ENCODE measurements at places on chromosomes 3 and 15. TPM values are rescaled to one million over a fixed set of nuclear protein-coding genes. Genes with fewer than 3 reads are reported as not detected.
A peak's percentile ranks its signal among the peaks of the same experiment; 100 is the strongest.

GRCh38 chr3:38117163-38117716 is 19.7 kb downstream of the ACAA1 start:
- H3K27me3 ChIP-seq = no peaks in the 10 kb centered on the region
- peaks cover 11% of the 10 kb centered on the region for H3K4me1 ChIP-seq
- no peak overlapping the region for H3K4me3 ChIP-seq
- peak; percentile 53 for DNase-seq
- H3K36me3 ChIP-seq = peaks cover 24% of the 10 kb centered on the region

Gene C3orf70
- 1.4 TPM for total RNA-seq

Gene ALS2CL
- total RNA-seq = 33.7 TPM

- DNase-seq = no peak
These were observed 34.3 kb downstream of the CRTC3 start for GRCh38 chr15:90564051-90564450.

Gene WDR82
- 61.6 TPM for total RNA-seq

- H3K27ac ChIP-seq = no peak overlapping the region
- H3K36me3 ChIP-seq = no peaks in the 10 kb centered on the region
- no peak for DNase-seq
- H3K27me3 ChIP-seq = no peaks in the 10 kb centered on the region
These were observed 207.5 kb downstream of the SATB1 start for GRCh38 chr3:18217507-18218174.

Gene TF
- total RNA-seq = 1.3 TPM

DNA sequence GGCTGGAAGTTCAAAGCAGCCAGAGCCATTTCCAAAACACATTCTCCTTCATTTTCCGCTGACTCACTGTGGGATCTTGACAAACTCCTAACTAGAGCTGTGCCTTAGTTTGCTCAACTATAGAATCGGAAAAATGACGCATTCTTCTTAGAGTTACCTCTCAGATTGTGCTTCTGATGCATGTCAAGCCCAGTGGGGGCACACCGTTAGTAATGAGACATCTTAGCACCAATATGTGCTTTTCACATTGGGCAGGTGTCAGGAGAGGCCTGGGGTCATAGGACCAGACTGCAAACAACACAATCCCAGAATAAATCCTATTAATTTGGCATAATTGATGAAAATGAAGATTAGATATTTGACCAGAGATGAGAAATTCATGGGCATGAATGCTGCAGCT is 71.3 kb upstream of the UBE3A start:
- peaks cover 4% of the 10 kb centered on the region for H3K27me3 ChIP-seq
- H3K4me1 ChIP-seq = no peaks in the 10 kb centered on the region
- no peak overlapping the region for H3K27ac ChIP-seq
- no peak overlapping the region for H3K4me3 ChIP-seq
- H3K36me3 ChIP-seq = no peaks in the 10 kb centered on the region

Gene ASB14
- 23.3 TPM for total RNA-seq

DNA sequence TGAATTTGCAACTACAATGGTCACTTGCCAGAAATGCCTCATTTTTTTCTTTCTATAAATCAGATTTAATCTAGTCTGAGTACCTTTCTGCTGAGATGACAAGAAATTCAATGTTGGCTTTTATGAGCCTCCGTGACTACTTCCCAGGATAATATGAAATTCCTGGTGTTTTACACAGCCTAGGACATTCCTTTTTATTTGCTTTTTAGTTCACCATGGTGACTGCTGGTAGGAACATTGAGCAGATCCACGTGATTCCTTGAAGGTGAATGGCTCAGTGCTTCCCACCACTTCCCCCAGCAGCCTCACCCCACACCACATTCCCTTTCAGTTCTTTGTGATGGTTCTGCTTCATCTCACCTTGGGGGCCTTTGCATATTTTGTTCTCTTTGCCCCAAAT is 4.3 kb upstream of the NPTN start:
- no peak overlapping the region for H3K4me3 ChIP-seq
- H3K36me3 ChIP-seq = no peaks in the 10 kb centered on the region
- H3K4me1 ChIP-seq = peaks cover 16% of the 10 kb centered on the region
- peaks cover 15% of the 10 kb centered on the region for H3K27me3 ChIP-seq
- no peak for DNase-seq
- H3K27ac ChIP-seq = no peak overlapping the region

Gene NANOGP8
- not detected for total RNA-seq

DNA sequence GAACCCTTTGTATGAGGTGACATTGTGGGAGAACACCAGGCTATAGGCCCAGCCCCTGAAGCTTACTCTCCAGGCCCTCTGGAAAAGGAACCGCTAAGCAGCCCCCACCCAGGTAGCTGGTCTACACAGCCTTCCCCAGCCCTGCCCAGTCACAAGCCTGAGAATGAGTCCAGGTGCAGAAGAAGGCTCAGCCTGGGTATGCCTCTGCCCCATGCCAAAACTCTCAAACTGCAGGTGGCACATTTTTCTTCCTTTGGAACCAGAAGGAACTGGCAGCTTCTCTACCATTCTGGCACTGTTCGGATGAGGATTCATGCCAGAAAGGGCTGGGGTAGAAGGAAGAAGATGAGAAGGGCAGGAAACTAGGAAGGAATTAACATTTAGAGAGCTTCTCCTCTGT is 23.7 kb upstream of the TBC1D21 start:
- no peak overlapping the region for H3K4me3 ChIP-seq
- no peak overlapping the region for H3K27ac ChIP-seq
- no peak for DNase-seq
- no peaks in the 10 kb centered on the region for H3K36me3 ChIP-seq
- H3K4me1 ChIP-seq = peaks cover 16% of the 10 kb centered on the region
- peaks cover 11% of the 10 kb centered on the region for H3K27me3 ChIP-seq

GRCh38 chr3:192373032-192373431 is 354.3 kb downstream of the FGF12 start:
- H3K4me3 ChIP-seq = no peak overlapping the region
- H3K27ac ChIP-seq = no peak overlapping the region
- no peaks in the 10 kb centered on the region for H3K36me3 ChIP-seq
- no peak for DNase-seq

Gene MESP2
- total RNA-seq = 0.27 TPM

Data from left ventricle myocardium inferior (tissue), 1 donor.